ENCODE measurements at places on chromosomes 12 and 14.

GRCh38 chr12:113845900-113846674, 120.0 kb downstream of the RBM19 start:
- DNase-seq = no peak

- DNase-seq = no peak
These were observed 467 bp downstream of the KCNK13 start for GRCh38 chr14:90062127-90062794.

- DNase-seq = no peak
These were observed 18.3 kb upstream of the SMIM10L1 start for GRCh38 chr12:11152725-11153124.

DNA sequence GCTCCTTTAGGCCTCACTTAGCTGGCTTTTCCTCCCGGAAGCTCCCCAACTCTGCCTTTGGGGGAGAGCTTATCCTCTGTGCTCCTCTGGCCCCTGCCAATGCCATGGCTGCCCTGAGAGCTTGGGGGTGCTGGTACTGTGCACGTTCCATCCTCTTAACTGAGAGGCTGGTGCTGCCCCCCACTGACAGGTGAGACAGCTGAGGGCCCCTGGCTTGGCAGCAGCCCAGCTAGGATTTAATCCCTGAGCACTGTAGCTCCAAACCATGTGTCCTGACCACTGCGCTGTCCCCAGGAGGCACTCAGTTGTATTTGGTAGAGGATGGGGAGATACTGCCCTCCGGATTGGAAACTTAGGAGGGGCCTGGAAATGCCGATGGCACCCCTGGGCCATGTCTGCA, 46.1 kb downstream of the UBE3B start:
- no peak for DNase-seq

DNA sequence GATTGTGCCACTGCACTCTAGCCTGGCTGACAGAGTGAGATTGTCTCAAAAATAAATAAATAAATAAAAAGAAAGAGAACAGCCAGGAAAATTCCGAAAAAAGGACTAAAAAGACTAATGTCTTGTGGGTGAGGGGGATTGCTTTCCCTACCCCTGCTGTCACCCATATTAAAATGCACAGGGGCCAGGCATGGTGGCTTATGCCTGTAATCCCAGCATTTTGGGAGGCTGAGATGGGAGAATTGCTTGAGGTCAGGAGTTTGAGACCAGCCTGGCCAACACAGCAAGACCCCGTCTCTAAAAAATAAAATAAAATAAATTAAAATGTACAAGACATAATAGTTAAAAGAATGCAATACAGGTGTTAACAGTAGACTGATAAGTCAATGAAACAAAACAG, 6.1 kb downstream of the DHRS1 start:
- no peak for DNase-seq

DNA sequence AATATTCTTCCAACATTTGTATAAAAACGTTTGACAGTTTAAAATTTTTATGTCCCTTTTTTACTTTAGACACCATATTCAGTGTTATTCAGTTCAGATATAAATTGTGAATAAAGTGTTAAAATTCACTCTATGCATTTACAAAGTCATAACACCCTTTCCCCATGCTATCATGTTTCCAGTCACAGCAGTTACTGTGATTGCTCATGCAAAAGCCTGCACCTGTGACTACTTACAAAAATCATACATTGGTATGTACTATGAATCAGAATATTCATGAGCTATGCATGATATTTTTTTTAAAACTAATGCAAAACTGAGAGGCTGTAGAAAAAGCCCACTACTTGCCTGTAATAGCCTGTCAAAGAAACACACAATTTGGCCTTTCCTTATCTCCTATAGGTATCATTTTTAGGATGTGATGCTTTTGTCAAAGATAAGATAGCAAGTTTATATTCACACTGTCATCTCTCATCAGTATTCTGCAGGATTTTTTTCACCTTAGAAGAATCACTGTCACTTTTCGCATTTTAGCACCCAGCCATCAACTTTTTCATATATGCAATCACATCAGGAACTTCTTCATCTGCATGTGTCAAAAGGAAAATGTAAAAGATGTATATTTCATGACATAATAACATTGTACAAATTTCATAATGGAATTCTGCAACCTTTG, 443.2 kb downstream of the C12orf50 start:
- DNase-seq = no peak

DNA sequence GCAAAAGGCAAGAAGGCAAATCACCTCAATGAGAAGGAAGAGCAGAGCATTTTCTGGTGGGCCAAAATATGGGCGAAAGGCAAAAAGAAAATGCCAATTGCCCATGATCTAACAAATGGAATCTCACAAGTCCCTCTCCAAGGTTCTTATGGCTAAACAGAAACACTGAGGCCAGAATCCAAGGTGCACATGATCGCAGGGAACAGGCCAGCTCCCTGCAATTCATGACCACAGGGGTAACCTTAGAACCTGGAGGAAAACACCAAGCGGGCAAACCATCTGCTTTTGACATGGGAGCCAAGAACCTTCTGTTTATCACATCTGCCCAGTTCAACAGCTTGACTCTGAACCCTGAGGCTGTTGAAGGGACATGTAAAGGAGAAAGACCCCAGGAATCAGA, 60.0 kb downstream of the NT5DC3 start:
- no peak for DNase-seq

DNA sequence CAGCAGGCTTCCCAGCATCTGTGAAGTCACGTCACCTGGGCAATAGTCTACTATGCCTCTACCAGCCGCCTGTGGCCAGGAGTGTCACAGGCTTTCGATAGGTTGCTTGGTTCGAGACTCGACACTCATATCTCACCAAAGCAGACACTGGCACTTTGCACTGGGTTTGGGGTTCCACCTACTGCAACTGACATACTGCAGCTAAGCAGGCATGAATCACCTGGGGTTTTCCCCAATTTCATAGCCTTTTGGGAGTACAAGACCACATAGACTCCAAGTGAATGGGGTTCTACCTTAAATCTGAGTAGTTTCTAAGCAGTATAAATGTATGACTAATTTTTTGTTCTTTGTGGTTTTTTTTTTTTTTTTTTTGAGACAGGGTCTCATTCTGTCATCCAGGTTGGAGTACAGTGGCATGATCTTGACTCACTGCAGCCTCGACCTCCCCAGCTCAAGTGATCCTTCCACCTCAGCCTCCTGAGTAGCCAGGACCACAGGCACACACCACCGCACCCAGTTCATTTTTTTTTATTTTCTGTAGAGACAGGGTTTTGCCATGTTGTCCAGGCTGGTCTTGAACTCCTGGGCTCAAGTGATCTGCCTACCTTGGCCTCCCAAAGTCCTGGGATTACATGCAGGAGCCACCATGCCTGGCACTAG, 32.1 kb downstream of the DMAC2L start:
- DNase-seq = peak; percentile 15

DNA sequence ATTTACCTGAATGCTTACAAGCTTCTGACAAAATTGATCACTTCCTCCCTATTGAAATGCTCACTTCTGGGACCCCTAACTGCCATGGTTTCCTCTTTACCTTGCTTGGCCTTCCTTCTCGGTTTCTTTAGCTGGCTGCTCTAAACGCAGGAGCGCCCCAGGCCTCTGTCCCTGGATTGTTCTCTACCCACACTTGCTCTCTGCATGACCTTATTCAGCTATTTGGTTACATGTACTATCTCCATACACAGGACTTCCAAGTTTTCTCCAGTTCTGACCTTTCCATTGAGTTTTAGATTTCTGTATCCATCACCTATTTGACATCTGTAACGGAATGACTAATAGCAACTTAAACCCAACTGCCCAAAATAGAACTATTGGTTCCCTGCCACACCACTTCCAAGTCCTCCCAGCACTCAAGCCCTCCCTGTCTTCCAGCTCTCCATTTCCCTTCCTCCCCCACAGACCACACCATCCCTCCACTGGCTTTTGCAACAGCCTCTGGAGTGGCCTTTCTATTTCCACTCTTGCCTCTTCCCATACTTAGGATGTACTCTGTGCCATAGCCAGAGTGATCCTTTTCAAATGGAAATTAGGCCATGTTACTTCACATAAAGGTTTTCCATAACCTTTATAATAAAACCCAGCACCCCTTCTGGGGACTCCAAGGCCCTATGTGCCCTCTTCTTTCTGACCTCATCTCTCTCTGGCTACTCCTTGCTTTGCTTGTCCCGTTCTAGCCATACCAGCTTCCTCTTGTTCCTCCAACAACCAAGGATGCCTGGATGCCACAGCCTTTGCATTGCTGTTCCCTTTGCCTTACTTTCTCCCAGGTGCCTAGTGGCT, 202.2 kb downstream of the AEBP2 start:
- no peak for DNase-seq

DNA sequence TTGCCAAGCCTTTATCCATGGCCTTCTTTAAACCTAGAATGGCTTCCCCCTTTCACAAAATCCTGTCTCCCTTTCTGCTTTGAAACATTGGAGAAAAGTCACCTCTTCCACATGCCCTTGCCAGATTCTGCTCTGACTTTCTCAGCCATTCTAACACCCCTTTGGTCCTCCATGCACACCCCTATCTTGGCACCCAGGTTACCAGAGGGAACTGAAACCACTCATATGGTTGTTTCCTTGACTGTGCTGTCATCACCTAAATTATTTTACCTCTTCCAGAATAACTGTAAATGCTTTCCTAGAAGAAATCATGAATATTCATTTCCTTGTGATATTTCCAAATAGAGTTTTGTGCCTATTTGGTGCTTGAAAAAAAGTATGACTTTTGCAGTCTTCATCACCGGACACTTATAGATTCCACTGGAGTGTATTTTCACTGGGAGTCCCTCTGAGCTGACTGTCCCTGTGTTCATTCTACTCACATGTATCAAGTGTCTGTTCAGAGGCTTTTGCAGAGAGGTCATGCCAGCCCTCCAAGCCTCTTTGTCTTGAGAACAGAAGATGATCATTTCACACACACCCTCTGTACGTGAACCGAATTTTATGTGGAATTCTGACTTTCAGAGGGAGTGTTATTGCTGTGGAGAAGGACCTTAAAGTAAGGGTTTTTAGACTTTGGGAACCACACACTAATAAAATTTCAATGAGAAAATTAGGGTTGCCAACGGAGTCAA, 74.1 kb downstream of the PLXNC1 start:
- DNase-seq = no peak

- no peak for DNase-seq
These were observed 69.1 kb upstream of the CPSF6 start for GRCh38 chr12:69170293-69170692.

DNA sequence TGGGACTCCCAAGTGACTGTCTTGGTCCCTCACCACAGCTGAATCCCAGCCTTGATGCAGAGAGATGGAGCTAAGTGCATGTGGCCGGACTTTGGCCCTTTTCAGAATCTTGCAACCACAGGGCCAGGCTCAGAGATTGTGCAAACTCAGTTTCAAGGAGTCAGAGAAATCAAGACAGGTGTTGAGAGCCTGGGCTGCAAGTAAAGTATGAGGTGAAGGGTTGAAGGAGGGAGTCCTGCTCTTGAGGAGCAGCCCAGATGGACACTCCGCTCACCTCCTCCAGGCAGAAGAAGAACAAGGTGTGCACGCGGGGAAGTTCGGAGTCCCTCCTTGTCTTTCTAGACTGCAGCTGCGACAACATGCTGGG, 6.3 kb upstream of the BMP4 start:
- DNase-seq = no peak

DNA sequence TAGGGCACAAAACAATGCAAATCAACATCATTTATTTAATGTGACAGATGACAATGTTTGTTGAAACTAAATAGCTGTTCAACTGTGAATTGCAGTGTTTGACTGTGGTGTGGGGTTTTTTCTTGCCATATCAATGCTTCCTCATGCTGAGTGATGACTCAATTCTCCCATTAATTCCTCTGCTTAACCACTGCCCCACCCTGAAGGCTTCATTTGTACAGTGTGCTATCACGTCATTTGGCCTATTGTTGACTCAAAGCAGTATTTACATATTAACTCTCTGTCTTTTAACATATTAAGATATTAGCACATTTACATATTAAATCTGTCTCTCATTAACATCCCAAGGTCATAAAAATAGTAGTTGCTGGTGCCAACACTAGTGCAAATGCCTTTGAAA, 164.8 kb upstream of the NRXN3 start:
- no peak for DNase-seq

DNA sequence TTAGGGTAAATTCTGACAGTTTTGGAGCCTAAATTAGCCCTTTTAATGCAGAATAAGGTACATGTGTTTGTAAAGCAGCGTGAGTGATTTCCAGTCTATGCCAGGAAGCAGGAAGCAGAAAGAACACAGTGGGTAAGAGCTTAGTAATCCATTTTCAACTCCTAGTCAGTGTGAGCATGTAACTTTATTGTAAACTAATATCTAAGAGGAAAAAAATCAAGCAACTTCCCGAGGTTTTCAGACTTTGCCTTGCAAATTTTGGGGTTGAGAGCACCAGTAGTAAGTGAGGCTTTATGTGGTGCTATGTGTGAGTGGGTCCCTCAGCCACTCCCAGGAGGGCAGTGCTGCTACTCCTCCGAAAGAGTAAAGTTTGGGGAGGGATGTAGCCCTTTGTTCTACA, 2.9 kb downstream of the CIPC start:
- no peak for DNase-seq

DNA sequence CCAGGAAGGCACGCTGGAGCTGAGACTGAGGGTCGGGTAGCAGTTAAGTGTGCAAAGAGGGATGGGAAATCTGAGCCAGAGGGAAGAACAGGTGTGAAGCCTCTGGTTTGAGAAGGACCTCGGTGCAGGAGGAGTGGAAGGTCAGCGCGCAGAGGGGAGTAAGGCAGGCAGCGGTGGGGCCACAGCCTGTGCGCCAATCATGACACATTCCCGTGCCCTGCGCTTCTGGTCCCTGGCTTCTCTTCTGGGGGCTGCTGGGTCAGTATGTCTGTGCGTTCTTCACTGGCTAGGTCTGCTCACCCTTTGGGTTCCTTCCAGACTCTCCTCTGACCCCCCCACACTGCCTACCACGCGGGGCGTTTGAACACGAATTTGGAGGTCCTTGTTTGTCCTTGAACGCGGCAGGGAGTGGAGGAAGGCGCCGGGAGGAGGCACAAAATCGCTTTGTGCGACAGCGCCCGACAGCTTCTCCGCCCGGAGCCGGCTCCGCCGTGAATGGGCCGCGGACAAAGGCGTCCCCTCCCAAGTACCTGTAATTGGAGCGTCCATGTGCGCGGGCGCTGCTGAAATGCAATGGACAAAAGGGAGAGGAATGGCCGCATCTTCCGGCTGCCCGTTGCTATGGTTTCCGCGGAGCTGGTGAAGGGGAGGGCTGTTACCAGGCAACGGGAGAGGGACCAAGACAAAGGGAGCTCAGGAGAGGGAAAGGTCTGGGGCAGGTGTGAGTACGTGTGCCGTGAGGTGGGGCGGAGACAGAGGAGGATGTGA, 207.2 kb upstream of the SRRM4 start:
- no peak for DNase-seq

- DNase-seq = peak; percentile 48
These were observed 75.6 kb upstream of the SLC24A4 start for GRCh38 chr14:92247341-92247740.

- no peak for DNase-seq
These were observed 244.4 kb downstream of the ZFP36L1 start for GRCh38 chr14:68548194-68549076.

GRCh38 chr14:104805326-104805678, 4.4 kb downstream of the ZBTB42 start:
- DNase-seq = no peak

GRCh38 chr12:47725893-47726292, 603 bp upstream of the ENDOU start:
- no peak for DNase-seq

- no peak for DNase-seq
These were observed 135.2 kb upstream of the PDE3A start for GRCh38 chr12:20232931-20233675.
